ENCODE measurements at places on chromosomes 6 and 20.

DNA sequence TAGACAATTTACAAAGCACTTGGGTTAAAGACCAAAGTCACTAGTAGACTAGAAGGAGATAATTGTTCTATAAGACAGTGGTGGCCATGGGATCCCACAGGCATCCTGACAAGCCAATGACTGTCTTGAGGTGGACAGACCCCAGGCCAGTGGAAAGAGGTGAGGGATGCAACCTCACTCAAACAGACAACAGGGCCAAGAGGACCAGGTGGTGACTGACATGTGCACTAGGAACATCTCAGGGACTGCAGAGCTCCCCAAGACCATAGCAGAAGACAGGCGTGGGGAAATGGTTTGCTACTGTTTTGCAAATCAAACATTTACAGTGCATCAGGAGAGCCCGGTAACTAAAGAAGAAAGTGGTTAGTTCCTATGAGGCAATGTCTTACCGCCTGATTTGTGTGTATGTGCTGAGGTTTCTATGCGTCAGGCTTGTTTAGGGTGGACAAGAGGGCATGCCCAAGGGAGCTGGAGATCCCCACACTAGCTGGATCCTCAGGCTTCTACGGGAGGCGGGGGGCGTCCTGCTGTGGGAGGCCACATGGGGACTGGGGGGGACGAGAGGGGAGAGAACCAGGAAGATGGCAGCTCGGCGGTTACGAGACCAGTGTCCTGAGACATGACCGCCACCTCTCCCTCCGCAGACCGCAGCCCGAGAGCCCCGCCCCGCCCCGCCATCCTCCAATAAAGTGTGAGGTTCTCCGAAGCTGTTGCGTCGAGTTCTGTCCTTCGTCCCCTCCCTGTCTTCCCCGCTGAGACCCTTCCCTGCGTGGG lies 623 bp upstream of the MRPS26 start:
- no peak for DNase-seq

- DNase-seq, result no peak
These were observed at the start of gene GPSM3 for GRCh38 chr6:32192608-32193039. Gene GPSM3 (minus strand): TSS chr6:32192643. CDS start chr6:32192513, 130 bp downstream.

- no peak for DNase-seq
These were observed 315.4 kb upstream of the SASH1 start for GRCh38 chr6:148027201-148027600.

GRCh38 chr6:145689529-145689928 lies 45.8 kb downstream of the EPM2A start:
- no peak for DNase-seq

DNA sequence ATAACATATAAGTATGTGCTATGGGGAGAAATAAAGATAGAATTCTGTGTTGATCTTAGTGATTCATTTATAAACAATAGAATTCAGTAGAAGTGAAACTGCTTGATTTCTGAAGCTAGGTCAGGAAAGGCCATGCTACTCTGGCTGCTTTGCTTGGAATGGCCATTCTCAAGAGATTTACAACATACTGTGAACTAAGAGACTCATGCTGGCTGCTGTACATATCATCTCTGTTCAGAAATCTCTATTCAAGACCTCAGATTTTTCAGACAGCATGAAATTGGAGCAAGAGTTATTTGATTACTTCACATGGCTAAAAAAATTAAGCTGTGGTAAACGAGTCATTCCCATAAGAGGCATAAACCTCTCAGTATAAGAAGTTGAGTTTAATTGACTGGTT lies 662.6 kb downstream of the BCKDHB start:
- DNase-seq, result no peak

DNA sequence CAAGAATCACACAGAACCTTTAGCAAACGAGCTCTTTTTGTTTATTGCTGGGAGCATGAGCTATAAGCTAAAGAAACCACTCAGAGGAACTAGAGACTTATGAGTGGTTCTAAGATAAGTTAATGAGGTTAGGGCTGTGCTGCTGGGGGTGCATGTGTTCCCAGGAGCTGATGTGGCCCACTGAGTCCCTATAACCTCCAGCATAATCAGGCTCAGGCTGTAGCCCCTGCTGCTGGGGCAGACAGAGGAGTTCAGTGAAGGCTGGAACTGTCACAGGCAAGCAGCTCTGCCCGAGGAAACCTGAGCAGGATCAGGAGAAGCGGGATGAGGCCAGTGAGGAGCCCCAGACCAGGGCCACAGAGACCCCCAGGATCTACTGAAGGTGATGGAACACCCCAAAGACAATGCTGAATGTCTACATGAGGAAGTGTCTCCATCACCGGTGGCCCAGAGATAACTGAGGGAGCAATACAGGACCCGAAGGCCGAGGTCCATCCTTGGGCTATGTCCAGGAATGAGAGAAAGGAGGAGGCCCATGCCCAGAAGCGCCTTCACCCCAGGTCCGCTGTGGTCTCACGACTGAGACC lies 17.3 kb downstream of the TUBB2B start:
- DNase-seq, result no peak

DNA sequence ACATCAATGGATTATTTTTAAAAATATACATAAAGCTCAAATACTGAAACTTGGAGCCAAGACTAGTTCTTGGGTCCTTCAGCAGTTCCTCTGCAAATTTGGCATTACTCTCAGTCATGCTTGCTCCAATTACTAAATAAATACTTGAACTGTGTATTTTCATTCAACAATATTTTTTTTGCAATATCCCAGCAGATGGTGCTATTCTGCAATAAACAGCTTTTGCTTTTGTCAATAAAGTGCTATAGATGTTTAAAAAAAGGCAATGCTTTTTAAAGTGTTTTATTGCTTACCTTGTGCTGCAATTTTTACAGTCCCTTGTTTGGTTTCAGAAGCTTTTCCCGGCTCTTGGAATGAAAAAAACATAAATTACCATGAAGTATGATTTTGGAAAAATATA lies 243.4 kb downstream of the TRDN start:
- DNase-seq, result peak; percentile 62

DNA sequence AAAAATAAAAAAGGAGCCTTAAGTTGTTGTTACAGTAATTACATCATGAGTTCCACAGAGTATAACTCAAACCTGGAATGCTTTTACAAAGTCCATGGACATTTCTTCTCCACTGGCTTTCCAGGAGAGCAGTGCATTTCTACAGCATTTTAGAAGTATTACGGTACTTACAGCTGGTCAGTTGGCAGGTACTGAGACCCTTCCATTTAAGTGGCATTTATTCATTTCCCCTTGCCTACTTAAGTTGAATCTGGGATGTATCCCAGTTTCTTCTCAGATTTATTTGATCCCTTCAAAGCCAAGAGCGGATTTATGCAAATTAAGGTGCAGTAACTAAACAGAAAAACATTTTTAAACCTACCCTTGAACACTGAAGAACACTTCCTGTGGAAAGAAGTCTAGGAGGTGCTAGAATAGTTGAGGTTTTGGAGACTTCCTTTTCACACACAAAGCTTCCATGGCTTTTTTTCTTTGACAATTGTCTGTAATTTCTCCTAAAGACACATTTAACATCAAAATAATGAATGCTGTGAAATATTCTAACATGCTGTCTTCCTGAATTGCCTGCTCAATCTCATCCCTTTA lies 3.4 kb downstream of the PRDM13 start:
- DNase-seq, result no peak

- DNase-seq, result no peak
These were observed 7.3 kb downstream of the EDN1 start for GRCh38 chr6:12297363-12298016.

DNA sequence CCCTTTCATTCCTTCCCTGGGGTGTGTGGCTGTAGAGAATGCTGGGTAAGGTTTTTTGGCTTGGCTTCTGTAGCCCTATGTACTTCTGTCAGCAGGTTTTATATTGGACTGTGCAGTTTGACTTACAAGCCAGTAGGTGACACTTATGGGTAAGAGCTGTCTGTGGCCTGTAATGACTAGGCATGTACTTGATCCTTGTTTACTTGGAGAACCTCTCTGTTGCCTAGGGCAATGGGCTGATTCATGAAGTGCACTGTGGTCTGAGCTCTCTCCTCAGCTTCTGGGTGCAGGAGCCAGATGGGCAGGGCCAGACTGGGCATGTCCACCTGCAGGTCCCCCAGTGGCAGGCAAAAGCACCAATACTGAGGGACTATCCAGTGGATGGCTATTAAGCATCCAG lies 544.6 kb downstream of the ADGRB3 start:
- DNase-seq, result no peak

GRCh38 chr6:88248709-88249321 lies 82.7 kb upstream of the CNR1 start:
- no peak for DNase-seq

DNA sequence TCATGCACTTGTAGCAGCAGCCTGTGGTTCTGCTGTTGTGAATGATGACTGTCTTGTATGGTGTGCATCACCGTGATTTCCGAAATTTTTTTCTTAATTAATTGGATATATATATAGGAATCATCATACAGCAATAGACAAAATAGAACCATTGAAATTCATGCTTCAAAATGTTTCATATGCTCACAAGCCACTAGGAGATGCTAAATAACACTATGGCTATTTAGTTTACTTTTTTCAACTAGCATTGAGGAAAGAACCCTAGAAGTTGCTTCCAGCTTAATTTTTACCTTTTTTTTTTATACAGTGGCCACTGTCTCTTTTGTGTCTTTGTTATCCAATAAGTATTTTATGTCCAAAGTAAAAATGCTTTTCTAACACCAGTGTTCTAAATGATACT lies 485.4 kb downstream of the CDKAL1 start:
- no peak for DNase-seq

DNA sequence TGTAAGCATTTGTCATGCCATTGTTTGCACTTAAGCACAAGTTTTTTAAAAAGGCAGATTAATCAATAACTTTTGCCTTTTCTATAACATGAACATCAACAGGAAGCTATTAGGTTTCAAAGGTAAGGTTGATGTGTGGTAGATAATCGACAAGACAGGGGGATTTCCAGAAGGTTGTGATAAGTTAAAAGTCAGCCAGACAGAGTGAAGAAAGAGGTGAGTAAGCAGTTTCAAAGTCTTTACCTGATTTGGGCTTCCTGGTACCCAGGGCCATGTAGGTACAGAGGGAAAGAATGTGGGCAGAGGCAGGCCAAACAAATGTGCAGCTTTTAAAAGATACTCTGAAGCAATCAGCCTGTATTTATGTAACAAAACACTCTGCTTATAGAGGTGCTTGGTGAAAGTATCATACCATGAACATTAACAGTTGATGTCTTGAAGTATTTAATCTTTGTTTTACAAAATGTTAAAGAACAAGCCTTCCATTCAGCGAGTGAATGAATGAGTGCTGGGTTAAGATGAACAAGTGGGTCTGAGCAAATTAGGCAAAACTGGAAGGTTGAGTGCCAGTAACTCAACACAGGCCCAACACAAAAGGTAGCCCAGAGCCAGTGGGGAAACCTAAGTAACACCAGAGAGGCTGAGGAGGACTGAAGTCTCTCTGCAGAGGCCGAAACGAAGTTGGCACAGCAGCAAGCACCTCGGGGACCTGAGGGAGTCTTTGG lies 60.2 kb downstream of the LRRC1 start:
- no peak for DNase-seq

- DNase-seq, result no peak
These were observed 59.0 kb upstream of the FAM184A start for GRCh38 chr6:119137194-119138072.

GRCh38 chr20:33239418-33239817 lies 3.6 kb downstream of the BPIFA1 start:
- DNase-seq, result no peak

GRCh38 chr6:107144014-107144413 lies 28.7 kb upstream of the BEND3 start:
- DNase-seq, result no peak

DNA sequence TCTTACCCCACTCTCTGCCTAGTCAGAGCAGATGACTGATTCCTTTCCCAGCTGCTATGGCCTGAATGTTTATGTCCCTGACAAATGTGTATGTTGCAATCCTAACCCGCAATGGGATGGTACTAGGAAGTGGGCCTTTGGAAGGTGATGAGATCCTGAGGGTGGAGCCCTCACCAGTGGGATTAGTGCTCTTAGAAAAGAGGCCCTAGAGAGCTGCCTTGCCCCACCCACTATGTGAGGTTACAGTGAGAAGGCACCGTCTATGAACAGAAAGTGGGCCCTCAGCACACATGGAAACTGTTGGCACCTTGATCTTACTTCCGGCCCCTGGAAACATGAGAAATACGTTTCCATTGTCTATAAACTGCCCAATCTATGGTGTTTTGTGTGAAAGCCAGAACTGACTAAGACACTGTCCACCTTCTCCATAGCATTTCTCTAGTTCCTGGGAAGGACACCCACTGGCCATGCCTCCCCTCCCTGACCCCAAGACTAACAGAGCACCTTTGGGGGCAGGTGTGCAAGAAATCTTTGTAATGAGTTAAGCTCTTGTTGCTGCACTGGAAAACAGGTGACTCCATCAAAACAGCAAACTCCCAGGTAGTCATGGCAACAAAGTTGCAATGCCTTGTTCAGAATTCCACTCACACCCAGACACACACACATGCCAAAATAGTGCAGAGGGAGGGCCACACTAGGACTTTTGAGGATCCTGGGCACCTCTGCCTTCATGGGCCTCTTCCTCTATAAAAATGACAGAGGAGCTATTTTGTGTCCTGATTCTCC lies 16.2 kb downstream of the GABRR2 start:
- DNase-seq, result peak; percentile 67

- DNase-seq, result no peak
These were observed 37.8 kb downstream of the EIF2S2 start for GRCh38 chr20:34074101-34074760.

GRCh38 chr6:31663126-31663960 lies 1.5 kb downstream of the GPANK1 start:
- no peak for DNase-seq

GRCh38 chr20:5886788-5887187 lies 63.5 kb downstream of the TRMT6 start:
- DNase-seq, result no peak

GRCh38 chr20:25077610-25078169 lies 4.3 kb downstream of the VSX1 start:
- peak; percentile 42 for DNase-seq

DNA sequence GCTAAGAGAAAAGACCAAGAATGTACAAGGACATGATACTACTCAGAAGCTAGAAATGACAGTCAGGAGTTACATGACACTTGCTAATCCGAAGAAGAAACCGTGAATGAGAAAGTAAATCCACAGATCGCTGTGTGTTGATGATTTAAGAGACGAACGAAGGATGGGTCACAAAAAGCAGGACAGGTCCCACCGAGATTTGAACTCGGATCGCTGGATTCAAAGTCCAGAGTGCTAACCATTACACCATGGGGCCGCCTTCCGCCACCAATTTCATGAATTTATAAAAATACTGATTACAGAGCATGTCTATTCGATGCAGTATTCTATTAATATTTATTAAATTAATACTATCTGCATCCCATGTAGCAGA lies 54.0 kb upstream of the BTN3A2 start:
- no peak for DNase-seq

DNA sequence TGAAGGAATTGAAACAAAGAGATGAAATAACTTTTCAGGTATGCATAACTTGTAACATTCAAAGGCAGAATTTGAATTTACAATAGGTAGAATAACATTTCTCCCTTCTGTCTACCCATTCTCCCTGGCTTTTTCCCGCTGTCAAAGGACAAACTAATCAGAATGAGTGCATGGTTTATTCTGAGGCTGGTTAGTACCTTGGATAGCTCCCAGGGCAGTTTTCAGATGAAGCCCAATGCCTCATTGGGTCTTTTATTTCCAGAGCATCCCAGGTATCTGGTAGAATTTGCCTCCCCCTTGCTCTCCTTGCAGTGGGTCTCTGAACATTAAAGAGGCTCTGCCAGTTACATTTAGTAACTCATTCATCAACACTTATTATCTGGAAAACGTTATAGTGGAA lies 665.5 kb downstream of the BCKDHB start:
- DNase-seq, result no peak

GRCh38 chr6:94300424-94301144 lies 881.2 kb upstream of the EPHA7 start:
- no peak for DNase-seq

- DNase-seq, result no peak
These were observed 114.3 kb upstream of the ZFP64 start for GRCh38 chr20:52305858-52306257.
